ENCODE measurements at places on chromosomes 12 and 14.

GRCh38 chr12:120007272-120007671 is 18.2 kb downstream of the BICDL1 start:
- H3K27me3 ChIP-seq, result no peaks in the 10 kb centered on the region
- H3K4me1 ChIP-seq, result no peaks in the 10 kb centered on the region
- no peak for DNase-seq
- no peak overlapping the region for H3K4me3 ChIP-seq

DNA sequence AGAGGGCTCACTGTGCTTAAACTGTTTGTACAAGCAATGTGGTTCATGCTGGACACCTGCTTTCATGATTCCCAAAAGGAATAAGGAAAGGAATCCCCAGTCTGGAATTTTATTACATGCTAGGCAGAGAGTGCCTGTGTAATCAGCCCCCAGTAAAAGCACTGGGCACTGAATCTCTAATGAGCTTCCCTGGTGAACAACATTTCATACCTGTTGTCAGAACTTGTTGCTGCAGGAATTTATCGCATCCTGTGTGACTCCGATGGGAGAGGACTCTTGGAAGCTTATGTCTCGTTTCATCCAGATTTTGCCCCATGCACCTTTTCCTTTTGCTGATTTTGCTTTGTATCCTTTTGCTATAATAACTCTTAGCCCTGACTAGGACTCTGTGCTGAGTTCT is 190.2 kb upstream of the HMGA2 start:
- no peak overlapping the region for H3K27ac ChIP-seq
- no peaks in the 10 kb centered on the region for H3K36me3 ChIP-seq
- no peak overlapping the region for H3K4me3 ChIP-seq
- no peak for DNase-seq
- H3K27me3 ChIP-seq, result no peaks in the 10 kb centered on the region

DNA sequence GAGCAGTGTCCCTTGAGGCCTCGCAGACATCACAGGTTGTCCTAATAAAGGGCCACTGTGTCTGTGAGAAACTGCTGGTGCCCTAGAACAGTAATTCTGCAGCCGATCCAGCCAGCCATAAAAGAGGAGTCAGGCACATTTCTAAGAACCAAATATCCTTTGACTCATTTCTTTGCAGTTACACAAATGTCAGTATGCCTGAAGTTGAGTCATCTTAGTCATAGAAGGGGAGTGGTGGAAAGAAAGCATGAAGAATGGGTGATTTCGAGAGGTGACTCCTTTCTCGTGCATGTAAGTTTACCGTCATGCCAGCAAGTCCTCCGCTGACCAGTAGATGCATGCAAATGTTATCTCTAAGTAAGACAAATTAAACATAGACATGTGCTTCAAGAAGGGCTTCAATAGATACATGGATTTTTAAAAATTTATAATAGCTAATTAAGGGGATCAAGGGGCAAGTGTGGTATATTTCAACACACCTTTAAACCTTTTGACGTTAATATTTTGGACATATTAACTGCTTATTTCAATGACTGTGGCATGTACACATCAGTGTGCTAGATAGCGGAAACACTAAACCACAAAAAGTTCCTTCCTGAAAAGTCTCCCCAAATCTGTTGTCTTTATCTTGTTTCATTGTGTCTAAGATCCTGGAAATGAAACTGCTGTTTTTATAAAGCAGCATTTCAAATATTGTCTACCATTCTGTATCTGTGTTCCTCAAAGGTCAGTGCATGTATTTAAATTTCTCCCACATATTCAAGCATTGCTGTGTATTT is 497.4 kb downstream of the NPAS3 start:
- H3K27me3 ChIP-seq, result no peaks in the 10 kb centered on the region
- H3K4me1 ChIP-seq, result no peaks in the 10 kb centered on the region
- no peaks in the 10 kb centered on the region for H3K36me3 ChIP-seq
- no peak for DNase-seq
- H3K27ac ChIP-seq, result no peak overlapping the region
- H3K4me3 ChIP-seq, result no peak overlapping the region

GRCh38 chr12:47067176-47067575 is 12.2 kb upstream of the PCED1B start:
- H3K27me3 ChIP-seq, result no peaks in the 10 kb centered on the region
- H3K4me3 ChIP-seq, result no peak overlapping the region
- no peak overlapping the region for H3K27ac ChIP-seq
- no peak for DNase-seq

DNA sequence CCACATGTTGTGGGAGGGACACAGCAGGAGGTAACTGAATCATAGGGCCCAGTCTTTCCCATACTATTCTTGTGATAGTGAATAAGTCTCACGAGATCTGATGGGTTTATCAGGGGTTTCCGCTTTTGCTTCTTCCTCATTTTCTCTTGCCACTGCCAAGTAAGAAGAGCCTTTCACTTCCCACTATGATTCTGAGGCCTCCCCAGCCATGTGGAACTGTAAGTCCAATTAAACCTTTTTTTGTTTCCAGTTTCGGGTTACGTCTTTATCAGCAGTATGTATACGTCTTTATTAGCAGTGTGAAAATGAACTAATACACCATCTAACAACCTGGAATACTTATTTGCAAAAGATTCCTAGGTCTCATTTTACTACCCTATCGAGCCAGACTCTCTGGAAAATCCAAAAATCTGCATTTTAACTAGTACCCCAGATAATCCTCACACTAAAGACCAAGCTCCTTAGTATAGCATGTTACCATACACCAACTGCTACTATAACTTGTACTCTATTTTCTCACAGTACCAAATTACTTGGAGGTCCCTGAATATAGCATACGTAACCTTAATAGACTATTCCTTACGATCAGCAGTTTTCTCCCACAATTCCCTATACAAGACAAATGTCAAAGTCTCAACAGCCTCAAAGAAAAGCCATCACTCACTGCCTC is 11.5 kb downstream of the GTF2A1 start:
- H3K4me1 ChIP-seq, result no peaks in the 10 kb centered on the region
- no peaks in the 10 kb centered on the region for H3K36me3 ChIP-seq
- H3K27ac ChIP-seq, result no peak overlapping the region
- DNase-seq, result no peak

DNA sequence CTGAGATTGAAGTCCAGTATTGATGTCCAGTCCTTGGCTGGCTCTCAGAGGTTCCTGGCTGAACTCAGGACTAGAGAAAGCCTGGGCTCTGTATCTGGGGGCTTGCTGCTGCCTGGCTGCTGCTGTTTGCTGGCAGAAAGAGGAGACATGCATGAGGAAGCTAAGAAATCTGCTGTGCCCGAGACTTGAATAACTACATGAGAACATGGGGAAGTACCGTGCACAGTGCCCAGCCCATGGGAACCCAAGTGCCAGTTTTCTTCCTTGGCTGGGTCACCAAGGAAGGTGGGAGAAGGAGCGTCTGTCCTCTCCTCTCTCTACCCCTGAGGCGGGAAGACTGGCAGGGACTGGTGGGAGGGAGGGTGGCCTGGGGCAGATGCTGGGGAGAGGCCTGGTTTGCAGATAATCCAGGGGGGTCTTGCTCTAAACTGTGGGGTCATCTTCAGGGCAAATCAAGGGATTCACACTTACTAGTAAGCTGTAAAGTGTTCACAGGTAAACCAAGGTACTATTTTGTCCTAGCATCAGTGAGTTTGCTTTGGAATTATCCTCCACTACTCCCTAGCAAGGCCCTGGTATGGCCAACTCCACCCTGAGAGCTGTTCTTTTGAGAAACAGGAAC is 13.8 kb upstream of the ZFP36L1 start:
- peak overlapping the region; percentile 60 for H3K27ac ChIP-seq
- H3K27me3 ChIP-seq, result no peaks in the 10 kb centered on the region
- no peaks in the 10 kb centered on the region for H3K4me1 ChIP-seq
- no peak overlapping the region for H3K4me3 ChIP-seq

DNA sequence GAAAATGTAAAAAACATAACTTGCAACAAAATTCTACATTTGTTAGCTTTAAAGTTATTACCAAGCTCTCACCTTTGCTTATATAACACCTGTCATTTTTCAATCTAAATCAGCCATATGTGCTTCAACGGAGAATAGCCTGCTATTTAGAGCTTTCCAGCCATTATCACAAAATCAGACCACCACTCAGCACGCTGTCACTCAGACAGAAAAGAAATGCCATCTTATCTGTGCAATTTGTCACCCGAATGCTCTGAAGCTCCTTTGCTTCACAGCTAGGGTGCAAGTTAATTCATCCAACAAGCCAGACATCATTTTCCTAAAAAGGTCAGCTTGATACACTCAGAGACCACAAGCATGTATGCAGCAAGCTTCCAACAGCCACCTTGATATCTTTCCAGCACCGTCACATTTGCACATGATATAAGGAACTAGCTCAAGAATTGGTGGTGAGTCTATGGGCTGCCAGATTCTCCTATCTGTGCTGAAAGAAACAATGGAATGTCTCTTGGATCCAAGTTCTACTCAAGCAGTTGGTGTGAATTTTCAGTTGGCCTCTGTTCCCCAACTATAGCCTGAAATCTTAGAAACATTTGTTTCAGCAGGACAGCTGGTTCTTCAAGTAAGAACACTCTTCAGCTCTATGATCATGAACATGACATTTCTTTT is 20.0 kb upstream of the IFNG-AS1 start:
- no peak overlapping the region for H3K27ac ChIP-seq
- no peak overlapping the region for H3K4me3 ChIP-seq

DNA sequence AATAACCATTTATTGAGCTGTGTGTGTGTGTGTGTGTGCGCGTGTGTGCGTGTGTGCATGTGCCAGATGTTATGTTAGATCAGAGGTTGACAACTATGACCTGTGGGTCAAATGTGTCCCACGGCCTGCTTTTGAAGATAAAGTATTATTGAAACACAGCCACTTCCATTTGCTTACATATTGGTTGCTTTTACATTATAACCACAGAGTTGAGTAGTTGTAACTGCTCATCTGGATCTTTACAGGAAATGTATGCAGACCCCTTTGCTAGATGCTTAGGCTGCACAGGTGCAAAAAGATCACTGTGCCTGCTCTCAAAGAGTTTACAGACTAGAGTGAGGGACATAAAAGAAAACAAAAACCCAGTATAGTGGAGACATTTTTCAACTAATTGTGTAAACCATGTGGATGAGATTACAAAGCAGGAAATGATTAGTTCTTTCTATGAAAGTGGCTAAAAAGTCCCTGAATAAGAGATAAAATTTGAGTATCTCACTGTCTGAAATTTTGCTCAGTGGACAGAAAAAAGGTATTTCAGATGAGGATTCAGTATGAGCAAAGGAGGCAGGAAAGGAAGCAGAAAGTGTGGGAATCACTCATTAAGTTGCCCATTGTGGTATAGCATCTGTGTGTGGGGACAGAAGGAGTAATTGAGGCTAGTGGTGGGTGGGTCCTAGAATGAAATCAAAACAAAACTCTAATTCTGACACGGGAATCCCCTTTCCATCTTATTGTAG is 188.4 kb downstream of the PAH start:
- H3K27me3 ChIP-seq, result no peaks in the 10 kb centered on the region
- H3K4me3 ChIP-seq, result no peak overlapping the region
- no peaks in the 10 kb centered on the region for H3K4me1 ChIP-seq
- H3K27ac ChIP-seq, result no peak overlapping the region
- H3K36me3 ChIP-seq, result no peaks in the 10 kb centered on the region

DNA sequence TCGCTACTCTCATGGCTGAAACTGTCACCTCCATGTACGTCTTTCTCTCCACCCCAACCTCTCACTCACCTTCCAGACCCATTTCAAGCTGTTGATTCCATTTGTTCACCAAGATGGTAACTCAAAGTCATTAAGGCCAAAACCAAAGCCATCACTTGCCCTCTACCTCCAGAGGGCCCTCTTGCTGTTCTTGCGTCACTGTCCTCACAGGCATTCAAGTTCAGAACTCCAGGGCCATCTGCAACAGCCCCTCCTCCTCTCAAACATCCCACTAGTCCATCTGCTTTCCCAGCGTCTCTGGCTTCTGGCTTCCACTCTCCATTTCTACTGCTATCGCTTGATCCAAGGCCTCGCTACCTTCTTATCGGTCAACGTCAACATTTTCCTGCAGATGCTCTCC is 74.5 kb downstream of the VWF start:
- no peak for DNase-seq
- no peaks in the 10 kb centered on the region for H3K27me3 ChIP-seq
- no peak overlapping the region for H3K27ac ChIP-seq
- no peaks in the 10 kb centered on the region for H3K36me3 ChIP-seq
- no peaks in the 10 kb centered on the region for H3K4me1 ChIP-seq
- H3K4me3 ChIP-seq, result no peak overlapping the region

- no peaks in the 10 kb centered on the region for H3K27me3 ChIP-seq
- H3K4me1 ChIP-seq, result no peaks in the 10 kb centered on the region
- peak; percentile 4 for DNase-seq
Observed at GRCh38 chr12:50825372-50825838, 17.3 kb upstream of the TMPRSS12 start.

GRCh38 chr12:21911832-21912231 is 29.4 kb downstream of the ABCC9 start:
- H3K27ac ChIP-seq, result no peak overlapping the region
- H3K27me3 ChIP-seq, result no peaks in the 10 kb centered on the region
- no peaks in the 10 kb centered on the region for H3K36me3 ChIP-seq
- DNase-seq, result no peak
- H3K4me3 ChIP-seq, result no peak overlapping the region
- no peaks in the 10 kb centered on the region for H3K4me1 ChIP-seq

DNA sequence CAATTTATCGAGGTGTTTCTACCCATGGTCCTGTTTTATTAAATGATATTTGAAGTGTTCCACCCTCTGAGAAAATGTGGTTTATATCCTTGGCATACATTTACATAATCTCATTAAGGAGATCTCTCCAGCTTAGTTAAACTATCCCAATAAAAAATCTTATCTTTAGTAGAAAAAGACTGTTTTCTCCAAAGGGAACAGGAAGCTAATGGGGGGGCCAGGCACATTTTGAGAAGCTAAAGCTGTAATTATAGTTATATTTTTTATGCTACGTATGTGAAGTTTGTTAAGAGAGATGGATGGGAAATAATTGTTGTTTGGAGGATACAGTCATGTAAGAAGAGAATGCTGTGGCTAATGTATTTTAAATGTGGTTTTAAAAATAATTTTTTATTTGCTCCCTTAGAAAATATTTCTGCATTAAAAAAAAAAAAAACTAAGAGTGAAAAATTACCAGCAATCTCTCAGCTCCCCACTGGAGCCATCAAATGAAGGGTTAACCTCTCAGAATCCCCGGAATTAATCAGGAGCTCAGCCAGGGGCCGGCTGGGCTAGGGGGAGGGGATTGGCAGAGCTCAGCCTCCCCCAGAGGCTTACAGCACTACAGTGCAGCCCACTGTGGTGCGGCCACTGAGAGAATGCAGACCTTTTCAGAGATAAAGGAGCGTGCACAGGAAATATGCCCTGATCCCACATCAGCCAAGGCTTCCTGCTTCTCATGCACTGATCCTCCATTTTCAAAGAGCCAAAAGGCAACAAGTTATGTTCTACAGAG is 185.8 kb downstream of the EGLN3 start:
- H3K27me3 ChIP-seq, result no peaks in the 10 kb centered on the region
- H3K27ac ChIP-seq, result no peak overlapping the region
- DNase-seq, result no peak
- no peak overlapping the region for H3K4me3 ChIP-seq

DNA sequence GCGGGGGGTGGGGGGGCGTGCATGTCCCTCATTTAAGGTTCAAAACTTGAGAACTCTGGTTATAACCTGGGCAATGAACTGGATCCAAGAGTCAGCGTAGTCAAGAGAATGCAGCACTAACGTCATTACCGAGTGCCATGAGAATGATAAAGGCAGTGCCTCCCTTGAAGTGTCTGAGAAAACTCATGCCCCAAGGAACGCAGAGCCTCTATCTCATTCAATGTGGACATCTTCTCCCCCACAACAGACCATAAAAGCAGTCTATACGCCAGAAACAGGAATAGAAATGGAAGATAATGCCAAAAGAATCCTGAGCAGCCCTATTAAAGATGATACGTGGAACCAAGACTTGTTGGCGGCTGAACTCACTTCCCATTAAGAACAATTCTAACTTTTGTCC is 208.6 kb downstream of the MED13L start:
- peaks cover 1% of the 10 kb centered on the region for H3K4me1 ChIP-seq
- no peak overlapping the region for H3K27ac ChIP-seq
- no peak overlapping the region for H3K4me3 ChIP-seq
- H3K36me3 ChIP-seq, result no peaks in the 10 kb centered on the region
